ENCODE measurements at places on chromosomes 16 and 17.

DNA sequence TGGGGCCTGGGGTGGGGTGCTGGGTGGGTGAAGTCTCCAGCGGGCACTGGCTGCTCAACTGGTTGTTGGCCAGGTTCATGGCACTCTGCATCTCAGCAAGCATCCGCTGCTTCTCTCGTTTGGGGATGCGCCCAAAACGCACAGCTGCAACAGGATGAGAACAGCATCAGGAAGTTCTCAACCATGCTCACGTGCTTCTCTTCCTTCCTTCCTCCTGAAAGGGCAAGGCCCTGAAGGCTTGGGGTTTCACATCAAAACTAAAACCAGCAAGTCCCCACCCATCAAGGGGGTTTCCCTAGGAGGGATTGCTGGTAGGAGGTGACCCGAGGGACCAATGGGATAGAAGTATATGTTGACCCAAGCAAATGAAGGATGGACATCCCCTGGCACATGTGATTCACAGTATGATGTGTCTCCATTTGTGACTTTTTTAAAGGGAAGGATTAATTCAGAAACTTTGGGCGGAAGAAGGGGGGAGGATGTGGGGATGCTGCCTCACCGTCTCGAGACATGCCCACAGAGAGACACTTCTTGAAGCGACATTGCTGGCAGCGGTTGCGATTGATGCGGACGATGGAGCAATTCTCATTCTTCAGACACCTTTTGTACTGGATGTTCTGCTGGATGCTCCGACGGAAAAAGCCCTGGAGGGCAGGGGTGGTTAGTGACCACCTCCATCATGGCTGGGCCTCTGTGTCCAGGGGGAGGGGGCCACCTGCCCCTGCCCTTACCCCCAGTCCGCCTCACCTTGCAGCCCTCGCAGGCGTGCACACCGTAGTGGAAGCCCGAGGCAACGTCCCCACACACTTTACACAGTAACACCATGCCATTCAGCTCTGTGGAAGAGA, 4.2 kb downstream of the NR1D1 start:
- H3K36me3 ChIP-seq: peaks cover 47% of the 10 kb centered on the region
- DNase-seq: peak; percentile 95
- H3K4me1 ChIP-seq: peaks cover 74% of the 10 kb centered on the region
- H3K27ac ChIP-seq: peak overlapping the region; percentile 85
- no peaks in the 10 kb centered on the region for H3K27me3 ChIP-seq

- peak overlapping the region; percentile 6 for H3K4me3 ChIP-seq
- peaks cover 10% of the 10 kb centered on the region for H3K36me3 ChIP-seq
- H3K4me1 ChIP-seq: peaks cover 18% of the 10 kb centered on the region
These were observed 55.0 kb upstream of the CBFA2T3 start for GRCh38 chr16:89031715-89032659.

DNA sequence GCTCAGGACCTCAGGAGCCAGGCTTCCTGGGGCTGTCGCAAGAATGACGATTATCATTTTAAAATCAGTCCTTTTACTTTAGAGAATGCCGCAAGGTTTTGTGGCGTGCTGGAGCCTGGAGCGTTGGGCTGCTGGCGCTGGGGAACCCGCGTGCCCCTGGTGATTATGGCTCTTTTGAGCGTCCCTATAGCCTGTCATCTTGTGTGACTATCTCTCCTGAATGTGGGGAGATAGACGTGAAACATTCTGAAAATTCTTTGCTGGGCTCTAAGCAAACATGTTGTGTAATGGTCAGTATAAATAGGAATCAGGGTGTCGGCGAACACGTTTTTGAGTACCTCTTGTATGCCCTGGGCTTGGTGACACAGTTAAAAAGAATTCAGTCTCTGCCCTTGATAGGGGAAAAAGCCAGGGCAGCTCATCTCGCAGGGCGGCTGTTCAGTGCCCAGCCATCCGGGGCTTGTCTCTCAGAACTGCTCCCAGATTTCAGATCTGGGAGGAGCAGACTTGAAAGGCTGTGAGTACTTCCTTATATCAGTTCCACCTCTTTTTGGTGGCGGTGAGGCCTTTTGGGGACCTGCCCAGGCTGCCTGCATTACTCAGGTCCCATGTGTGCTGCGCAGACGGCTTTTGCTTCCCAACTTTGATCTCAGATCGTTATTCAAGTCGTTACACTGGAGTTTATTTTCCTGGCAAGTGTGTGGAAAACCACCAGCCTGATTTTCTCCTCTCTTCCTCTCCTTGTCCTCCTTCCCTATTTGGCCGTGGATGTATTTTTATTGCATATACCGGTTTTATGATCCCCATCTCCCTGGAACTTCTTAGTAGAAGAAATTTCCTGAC, 973 bp downstream of the SLC7A6 start:
- DNase-seq: peak; percentile 61
- peak overlapping the region; percentile 99 for H3K27ac ChIP-seq
- peaks cover 62% of the 10 kb centered on the region for H3K4me1 ChIP-seq
- H3K36me3 ChIP-seq: peaks cover 28% of the 10 kb centered on the region
- peak overlapping the region; percentile 93 for H3K4me3 ChIP-seq

GRCh38 chr16:81629896-81630634, 149.0 kb upstream of the PLCG2 start:
- peak overlapping the region; percentile 70 for H3K27ac ChIP-seq
- H3K27me3 ChIP-seq: no peaks in the 10 kb centered on the region
- peaks cover 56% of the 10 kb centered on the region for H3K4me1 ChIP-seq
- DNase-seq: no peak
- no peak overlapping the region for H3K4me3 ChIP-seq

DNA sequence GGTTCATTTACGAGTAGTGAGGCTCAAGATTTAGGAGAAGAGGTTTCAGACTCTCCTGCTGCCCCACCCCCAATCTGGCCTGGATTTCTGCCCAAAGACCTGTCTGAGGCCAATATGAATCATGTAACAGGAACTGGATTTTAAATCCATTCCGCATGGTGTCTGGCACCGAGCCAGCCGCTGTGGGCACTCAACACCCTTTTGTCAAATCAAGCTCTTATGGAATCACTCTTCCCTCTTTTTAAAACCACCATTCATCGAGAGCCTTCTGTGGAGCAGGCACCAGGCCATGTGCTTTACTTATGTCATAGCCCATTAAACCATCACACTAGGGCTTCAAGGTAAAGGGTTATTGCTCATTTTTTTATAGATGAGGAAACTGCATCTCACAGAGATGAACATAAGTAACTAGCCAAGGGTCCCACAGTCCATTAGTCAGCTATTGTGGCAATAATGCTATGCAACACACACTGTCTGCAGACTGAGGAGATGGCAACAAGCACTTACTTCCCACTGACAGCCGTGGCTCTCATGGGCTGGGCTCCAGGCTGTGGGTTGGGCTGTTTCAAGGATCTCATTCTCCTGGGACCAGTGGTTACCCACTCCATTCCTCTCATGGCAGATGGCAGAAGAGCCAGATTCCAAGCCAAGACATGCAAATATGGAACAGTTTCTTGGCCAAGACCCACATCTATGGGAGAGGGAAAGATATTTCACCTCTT, 93.6 kb downstream of the WSCD1 start:
- no peaks in the 10 kb centered on the region for H3K27me3 ChIP-seq
- H3K4me1 ChIP-seq: no peaks in the 10 kb centered on the region
- no peak for DNase-seq
- H3K36me3 ChIP-seq: no peaks in the 10 kb centered on the region

- H3K36me3 ChIP-seq: no peaks in the 10 kb centered on the region
- H3K27ac ChIP-seq: no peak overlapping the region
- no peak for DNase-seq
- H3K4me1 ChIP-seq: no peaks in the 10 kb centered on the region
These were observed 173.0 kb downstream of the FOXL1 start for GRCh38 chr16:86751076-86752030.

- no peak within 1 kb of the TSS for H3K27ac ChIP-seq
- peaks cover 11% of the 10 kb centered on the region for H3K4me1 ChIP-seq
- H3K27me3 ChIP-seq: peaks cover 37% of the 10 kb centered on the region
- DNase-seq: no peak
- H3K36me3 ChIP-seq: peaks cover 30% of the 10 kb centered on the region
These were observed at the start of gene WNK4 for GRCh38 chr17:42779936-42780850. WNK4 (plus strand) TSS chr17:42780610; CDS start chr17:42780699, 89 bp downstream.

GRCh38 chr16:62036101-62036801, at the start of gene CDH8:
CDH8 (minus strand) TSS chr16:62036438; CDS start chr16:62021403, 15,035 bp downstream.
- H3K4me1 ChIP-seq: no peaks in the 10 kb centered on the region
- peaks cover 20% of the 10 kb centered on the region for H3K27me3 ChIP-seq
- H3K4me3 ChIP-seq: no peak within 1 kb of the TSS
- H3K27ac ChIP-seq: no peak within 1 kb of the TSS
- no peak for DNase-seq

GRCh38 chr17:79621151-79621943, 10.5 kb upstream of the RBFOX3 start:
- no peaks in the 10 kb centered on the region for H3K36me3 ChIP-seq
- H3K27ac ChIP-seq: no peak overlapping the region
- no peaks in the 10 kb centered on the region for H3K27me3 ChIP-seq
- H3K4me1 ChIP-seq: no peaks in the 10 kb centered on the region

GRCh38 chr17:50169881-50170459, 4.2 kb downstream of the SGCA start:
- DNase-seq: no peak
- no peak overlapping the region for H3K27ac ChIP-seq
- H3K27me3 ChIP-seq: no peaks in the 10 kb centered on the region
- no peaks in the 10 kb centered on the region for H3K36me3 ChIP-seq
- H3K4me3 ChIP-seq: no peak overlapping the region
- peaks cover 17% of the 10 kb centered on the region for H3K4me1 ChIP-seq

- peaks cover 7% of the 10 kb centered on the region for H3K4me1 ChIP-seq
- H3K4me3 ChIP-seq: peak overlapping the region; percentile 36
- no peak overlapping the region for H3K27ac ChIP-seq
- H3K36me3 ChIP-seq: no peaks in the 10 kb centered on the region
- no peak for DNase-seq
These were observed 476 bp upstream of the LPCAT2 start for GRCh38 chr16:55508271-55508921.

GRCh38 chr17:45720386-45720785, 63.7 kb upstream of the CRHR1 start:
- no peak for DNase-seq
- no peaks in the 10 kb centered on the region for H3K36me3 ChIP-seq
- no peak overlapping the region for H3K27ac ChIP-seq
- no peaks in the 10 kb centered on the region for H3K4me1 ChIP-seq
- peaks cover 33% of the 10 kb centered on the region for H3K27me3 ChIP-seq

- H3K36me3 ChIP-seq: no peaks in the 10 kb centered on the region
- no peak overlapping the region for H3K4me3 ChIP-seq
- DNase-seq: no peak
These were observed 170.8 kb upstream of the RBFOX1 start for GRCh38 chr16:7161891-7162290.

DNA sequence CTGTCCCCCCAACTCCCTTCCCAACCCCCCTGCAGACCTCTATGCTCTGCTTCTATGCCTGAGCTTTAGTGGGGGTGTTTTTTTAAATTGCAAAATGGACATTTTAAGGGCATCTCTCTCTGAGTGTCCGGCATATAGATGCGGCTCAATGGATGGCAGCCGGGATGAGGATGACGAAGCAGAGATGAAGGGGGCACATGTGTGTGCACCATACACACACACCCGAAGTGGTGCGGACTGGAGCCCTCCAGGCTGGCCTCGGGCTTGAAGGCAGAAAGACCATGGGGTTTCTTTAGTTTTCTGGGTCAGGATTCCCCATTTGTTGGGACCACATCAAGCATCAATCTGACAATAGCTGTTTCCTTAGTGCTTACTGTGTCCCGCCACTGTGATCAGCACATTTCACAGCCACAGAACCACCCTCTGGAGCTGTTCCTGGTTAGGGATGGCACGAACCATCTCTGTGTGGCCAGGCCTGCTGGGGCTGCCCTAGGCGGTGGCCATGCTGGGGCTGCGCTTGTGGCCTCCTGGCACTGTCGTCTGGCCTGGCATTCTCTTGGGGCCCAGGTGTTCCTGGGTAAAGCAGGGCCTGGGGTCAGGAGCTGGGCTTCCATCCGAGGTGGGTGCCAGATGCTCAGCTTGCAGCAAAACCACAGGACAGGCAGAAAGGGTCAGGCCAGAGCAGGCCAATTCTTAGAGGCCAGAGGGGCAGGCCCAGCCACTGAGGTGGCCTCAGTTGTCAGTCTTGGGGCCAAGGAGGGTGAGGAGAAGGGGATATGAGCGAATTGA, 49.9 kb downstream of the NT5M start:
- H3K27ac ChIP-seq: no peak overlapping the region
- H3K4me3 ChIP-seq: no peak overlapping the region
- no peak for DNase-seq
- H3K4me1 ChIP-seq: peaks cover 8% of the 10 kb centered on the region
- H3K36me3 ChIP-seq: no peaks in the 10 kb centered on the region

DNA sequence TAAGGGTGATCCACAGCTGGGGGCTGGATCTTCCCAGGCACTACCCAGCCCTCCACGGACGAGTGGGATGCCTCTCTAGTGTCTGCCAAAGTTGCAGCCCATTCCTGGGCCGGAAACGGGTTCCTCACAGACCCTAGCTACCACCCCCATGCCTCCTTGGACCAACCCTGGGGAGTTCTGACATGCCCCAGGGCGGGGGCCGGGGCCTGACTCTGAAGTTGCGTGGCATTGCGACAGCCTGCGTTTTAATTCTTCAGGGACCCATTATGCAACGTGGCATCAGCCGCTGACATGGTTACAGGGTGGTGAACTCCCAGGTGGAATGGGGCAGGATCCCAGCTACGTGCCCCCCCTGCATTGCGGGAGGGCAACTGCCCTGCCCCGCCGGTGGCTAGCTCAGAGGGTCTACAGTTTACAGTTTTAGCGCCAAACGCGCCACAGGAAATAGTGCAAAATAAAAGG, 2.7 kb downstream of the CBX4 start:
- H3K4me1 ChIP-seq: peaks cover 42% of the 10 kb centered on the region
- peak overlapping the region; percentile 97 for H3K4me3 ChIP-seq
- peak overlapping the region; percentile 99 for H3K27ac ChIP-seq

- no peaks in the 10 kb centered on the region for H3K36me3 ChIP-seq
- no peak overlapping the region for H3K4me3 ChIP-seq
- no peak overlapping the region for H3K27ac ChIP-seq
- H3K4me1 ChIP-seq: no peaks in the 10 kb centered on the region
- no peak for DNase-seq
These were observed 228.7 kb upstream of the GOT2 start for GRCh38 chr16:58962811-58963210.

DNA sequence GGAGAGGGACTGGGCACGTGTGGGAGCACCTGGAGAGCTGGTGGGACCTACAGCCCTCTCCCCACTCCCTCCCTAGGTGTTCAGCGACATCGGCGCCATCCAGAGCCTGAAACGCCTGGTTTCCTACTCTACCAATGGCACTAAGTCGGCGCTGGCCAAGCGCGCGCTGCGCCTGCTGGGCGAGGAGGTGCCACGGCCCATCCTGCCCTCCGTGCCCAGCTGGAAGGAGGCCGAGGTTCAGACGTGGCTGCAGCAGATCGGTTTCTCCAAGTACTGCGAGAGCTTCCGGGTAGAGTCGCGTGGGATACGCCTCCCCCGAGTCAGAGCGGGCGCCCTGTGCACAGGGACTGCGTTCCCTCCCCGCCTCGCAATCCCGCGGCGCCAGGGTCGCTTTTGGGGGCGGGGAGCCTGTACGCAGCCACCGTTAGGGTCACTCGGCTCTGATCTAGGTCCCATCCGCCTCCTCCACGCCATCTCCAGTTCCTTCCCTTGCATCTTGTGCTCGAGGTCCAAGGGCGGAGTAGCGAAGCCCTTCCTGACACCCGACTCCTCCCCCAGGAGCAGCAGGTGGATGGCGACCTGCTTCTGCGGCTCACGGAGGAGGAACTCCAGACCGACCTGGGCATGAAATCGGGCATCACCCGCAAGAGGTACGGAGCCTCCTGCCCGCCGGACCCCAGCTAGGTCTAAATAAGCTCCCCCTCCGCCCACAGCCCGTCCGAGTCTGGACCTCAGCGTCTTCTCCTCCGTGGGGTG, 13.0 kb downstream of the SARM1 start:
- peaks cover 6% of the 10 kb centered on the region for H3K27me3 ChIP-seq
- H3K27ac ChIP-seq: peak overlapping the region; percentile 82
- H3K4me1 ChIP-seq: peaks cover 23% of the 10 kb centered on the region
- peak; percentile 84 for DNase-seq

- DNase-seq: peak; percentile 63
- no peaks in the 10 kb centered on the region for H3K36me3 ChIP-seq
- H3K27me3 ChIP-seq: no peaks in the 10 kb centered on the region
- no peak overlapping the region for H3K27ac ChIP-seq
- H3K4me1 ChIP-seq: no peaks in the 10 kb centered on the region
These were observed 330.0 kb upstream of the PMFBP1 start for GRCh38 chr16:72501739-72502593.
